A673 (cell line): ENCODE measurements at places on chromosomes 2 and 18.
A peak's percentile ranks its signal among the peaks of the same experiment; 100 is the strongest.

GRCh38 chr2:76427452-76427851 is 716.7 kb upstream of the GCFC2 start:
- DNase-seq: no peak

DNA sequence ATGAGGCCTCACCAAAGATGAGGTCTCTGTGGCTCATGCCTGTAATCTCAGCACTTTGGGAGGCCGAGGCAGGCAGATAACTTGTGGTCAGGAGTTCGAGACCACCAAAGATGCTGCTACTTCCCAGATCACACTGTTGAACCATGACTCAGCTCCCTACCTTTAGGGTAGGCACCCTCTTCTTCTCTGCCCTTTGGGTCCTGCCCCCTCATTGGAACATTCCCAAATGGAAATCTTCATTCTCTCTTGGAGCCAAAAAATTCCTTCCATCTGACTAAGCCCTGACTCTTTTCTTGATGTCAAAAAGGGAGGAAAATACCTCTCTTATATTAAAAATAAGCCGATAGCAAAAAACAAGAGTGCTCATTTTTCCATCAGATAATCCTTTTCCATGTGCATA is 183.5 kb downstream of the PAX3 start:
- DNase-seq: no peak

- no peak for DNase-seq
These were observed 130.2 kb upstream of the ACVR2A start for GRCh38 chr2:147714582-147714981.

DNA sequence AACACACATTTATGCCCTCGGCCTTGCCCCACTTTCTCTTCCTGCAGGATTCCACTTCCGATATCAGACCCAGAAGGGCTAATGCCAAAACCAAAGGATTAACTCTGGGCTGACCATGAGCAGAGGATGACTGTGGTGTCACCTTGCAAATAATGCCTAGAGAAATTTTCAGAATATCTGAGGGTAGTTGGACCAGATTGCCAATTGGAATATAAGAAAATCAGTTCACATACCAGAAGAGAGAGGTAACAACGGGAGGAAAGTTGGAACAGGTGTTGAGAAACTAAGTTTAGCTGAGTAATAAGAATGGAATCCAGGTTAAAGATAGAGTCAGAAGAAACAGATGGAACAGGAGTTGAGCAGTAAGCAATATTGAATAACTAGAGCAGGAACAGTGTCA is 232.7 kb upstream of the UBE2E3 start:
- no peak for DNase-seq

DNA sequence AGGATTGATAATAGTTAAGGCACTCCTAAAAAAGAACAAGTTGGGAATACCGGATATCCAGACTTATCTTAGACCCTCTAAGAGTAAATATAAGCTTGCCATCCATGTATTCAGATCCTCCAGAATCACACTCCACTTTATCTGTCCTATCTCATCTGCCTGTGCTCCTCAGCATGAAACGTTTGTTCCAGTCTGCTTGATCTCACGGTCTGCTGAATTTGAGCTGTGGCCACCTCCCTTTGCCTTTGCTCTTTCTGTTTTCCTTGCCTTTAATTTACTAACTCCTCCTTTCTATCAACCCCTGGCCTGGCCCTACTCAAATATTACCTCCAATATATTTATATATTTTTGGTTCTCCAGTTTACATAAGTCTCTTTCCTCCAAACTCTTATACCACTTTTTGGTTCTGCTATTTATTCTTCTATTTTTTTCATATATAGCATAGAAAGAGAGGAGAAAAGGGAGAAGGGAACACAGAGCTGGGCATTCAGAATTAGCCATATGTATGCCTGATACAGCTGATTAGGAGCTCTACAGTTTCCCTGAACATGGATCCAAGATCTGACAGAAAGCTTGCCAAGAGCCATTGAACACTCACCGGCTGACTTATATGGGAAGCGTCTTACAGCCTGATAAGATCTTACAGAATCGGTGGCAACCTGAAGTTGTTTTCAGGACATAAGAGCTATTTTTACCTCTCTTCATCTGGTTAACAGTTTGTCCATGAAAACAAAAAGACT is 21.8 kb upstream of the DNAJC27 start:
- no peak for DNase-seq

DNA sequence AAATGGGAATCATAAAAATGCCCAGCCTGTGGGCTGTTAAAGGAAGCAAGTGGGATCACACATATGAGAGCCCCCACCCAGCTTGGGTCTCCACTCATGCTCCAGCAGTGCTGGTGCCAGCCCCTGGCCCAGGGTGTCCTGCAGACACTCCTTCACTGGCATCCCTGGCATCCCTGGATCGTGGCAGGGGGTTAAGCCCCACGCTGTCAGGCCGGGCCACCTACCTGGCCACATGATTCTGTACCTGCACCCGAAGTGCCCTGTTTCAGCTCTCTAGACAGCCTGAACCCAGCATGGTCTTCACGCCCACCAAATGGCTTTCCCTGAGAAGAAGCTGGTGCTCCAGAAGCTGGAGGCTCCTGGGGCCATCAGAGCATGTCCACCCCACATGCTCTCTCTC is 137.4 kb downstream of the INHBB start:
- no peak for DNase-seq

GRCh38 chr2:112242384-112242783 is 12.5 kb downstream of the ZC3H8 start:
- DNase-seq: no peak

GRCh38 chr2:71974846-71975245 is 172.8 kb downstream of the CYP26B1 start:
- DNase-seq: no peak

DNA sequence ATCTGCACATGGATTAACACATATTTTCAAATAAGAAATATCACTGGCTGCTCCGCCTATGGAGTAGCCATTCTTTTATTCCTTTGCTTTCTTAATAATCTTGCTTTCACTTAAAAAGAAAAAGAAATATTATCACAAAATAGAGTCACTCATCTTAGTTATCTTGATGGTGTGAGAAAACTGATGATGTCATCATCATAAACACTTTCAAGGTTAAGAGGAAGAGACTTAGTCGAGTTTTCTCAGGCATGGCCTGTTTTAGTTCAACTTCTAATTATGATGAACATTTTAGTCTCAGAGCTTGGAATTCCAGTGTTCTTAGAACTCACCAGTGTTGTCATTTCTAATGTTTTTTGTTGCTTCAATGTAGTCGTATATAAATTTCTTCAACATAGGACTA is 506.1 kb downstream of the PTPRM start:
- DNase-seq: no peak

- no peak for DNase-seq
These were observed 170.8 kb downstream of the DDX1 start for GRCh38 chr2:15762449-15762848.

- DNase-seq: no peak
These were observed 9.2 kb upstream of the CYP26B1 start for GRCh38 chr2:72156872-72157271.

DNA sequence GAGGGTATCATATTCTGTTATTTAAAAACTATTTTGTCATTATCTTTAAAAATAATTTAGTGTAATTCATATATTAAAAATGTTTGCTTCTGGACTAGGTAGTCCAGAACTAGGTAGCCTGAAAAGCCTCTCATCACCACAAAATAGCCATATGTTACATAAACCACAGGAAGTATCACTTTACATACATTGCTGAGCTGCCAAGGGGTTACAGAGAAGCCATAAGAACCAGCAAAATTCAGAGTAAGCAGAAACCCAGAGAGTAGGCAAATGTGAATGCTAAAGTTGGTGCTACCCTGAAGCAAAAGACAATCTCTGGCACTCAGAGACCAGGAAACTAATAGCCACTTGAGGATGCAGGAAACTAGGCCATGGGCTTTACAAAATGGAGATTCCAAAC is 60.9 kb downstream of the LOXHD1 start:
- peak; percentile 62 for DNase-seq

DNA sequence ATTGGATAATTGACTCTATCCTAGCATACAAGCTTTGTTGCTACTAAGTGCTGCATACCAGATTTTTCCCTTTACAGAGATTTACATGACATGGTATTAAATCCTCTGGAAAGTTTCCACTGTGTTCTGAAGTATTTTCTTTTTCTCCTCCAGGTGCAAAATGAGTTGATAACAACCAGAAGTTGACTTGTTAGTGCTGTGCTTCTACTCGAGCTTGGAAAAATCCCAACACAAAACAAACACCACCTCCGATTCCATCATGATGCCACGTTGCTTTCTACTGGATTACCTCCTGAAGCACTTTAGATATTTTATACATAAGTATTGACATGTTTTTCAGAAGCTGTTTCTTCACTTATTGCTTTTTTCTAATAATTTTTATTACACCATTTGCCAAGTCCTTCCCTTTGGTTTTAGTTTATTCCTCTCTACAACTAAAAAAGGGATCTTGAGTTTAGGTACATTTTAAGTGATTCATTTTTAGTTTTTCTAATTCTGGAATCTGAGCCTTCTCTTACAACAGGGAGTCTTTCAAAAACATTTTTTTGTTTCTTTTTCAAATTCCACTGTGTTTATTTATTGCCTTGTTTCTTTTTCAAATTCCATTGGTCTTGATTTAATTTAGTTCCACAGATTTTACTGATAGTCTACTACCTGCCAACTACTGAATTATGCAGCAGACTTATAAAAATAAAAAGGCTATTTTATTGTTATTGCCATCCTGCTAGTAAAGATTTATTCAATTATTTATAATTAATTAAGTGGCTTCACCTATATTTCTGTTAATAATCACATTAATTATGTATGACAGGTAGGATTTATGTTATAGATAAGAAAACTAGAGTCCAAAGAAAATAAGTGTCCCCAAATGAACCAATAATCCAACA is 143.4 kb downstream of the PPP1R1C start:
- no peak for DNase-seq

DNA sequence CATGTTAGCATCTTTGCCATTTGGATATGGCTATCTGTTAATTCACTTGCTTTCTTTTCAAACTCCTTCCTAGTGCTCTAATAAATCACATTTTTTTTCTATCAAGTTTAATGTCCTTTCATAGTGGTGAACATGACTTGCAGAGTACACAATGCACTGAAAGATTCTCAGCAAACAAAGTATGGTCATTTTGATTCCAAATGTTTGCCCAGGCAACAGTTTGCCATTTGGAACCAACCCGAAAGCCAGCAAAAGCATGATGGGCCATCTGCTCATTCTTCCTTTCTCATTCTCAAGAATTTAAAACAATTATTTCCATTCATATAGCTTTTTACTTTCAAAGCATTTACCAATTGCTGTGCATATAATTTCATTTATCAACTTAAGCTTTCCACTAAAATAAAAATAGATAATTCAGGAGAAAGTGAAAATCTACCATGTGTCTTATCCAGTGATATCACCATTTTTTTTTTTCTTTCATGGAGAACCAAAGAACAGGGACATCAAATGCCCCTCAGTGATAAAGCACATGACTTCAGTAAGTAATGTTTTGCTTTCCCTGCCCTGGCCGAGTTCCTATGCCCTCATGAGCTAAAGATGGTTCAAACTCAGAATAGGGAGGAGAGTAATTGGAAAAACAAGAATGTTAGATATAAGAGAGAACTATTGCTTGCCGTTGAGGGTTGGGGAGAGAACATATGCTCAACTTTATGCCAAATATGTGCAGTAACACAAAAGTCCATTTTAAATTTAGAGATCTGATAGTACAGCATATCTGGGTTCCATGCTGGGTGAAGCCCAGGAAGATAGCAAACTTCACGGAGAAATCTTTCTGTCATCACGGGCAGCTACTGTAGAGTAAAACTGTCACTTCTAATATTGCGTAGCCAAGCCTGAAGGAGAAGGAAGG is 62.1 kb downstream of the HNMT start:
- DNase-seq: no peak

DNA sequence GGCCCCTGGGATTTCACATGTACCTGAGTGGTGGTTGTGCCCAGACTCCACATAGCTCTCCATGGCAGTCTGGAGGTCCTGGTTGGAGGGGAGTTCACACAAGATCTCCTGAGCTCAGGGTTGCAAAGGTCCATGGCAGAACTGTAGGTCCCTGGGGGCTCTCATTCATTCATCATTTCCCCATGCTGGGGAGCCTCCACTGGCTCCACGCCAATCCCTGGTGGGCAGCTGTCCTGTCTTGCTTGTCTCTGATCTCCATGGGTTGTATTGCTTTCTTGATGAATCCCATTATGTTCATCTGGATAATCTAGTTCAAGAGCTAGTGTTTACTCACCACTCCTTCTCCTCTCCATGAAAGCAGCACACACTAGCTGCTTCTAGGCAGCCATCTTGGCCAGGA is 42.4 kb downstream of the ZSWIM2 start:
- no peak for DNase-seq

DNA sequence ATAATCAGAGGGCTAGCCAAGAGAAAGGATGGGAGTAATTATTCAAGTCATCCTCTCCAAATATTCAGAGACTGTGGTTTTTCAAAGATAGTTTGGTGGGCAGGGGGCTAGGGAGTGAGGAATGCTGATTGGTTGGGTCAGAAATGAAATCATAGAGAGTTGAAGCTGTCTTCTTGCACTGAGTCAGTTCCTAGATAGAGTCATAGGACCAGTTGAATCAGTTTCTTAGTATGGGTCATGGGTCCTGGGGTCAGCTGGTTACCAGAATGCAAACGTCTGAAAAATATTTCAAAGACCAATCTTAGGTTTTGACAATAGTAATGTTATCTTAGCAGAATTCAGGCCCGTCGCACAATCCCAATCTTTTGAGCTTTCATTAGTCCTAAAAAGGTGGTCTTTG is 171.4 kb upstream of the SPATS2L start:
- no peak for DNase-seq

DNA sequence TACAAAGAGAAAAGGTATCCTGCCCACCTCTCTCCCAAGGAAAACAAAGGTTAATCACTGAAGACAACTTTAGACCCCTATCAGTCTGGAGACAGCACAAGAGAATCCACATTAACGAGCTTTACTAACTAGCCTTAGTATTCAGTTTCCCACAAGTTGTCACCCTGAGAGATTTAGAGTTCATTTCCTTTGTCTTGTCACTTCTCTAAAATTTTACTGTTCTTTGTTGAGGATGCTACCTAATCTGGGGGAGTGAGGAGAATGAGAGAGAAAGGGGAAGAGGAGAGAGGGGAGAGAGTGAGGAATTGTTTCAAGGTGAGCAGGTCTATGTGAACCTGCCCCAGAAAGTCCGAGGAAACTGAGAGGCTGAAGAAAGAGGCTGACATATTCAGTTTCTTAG is 28.4 kb downstream of the C2orf76 start:
- no peak for DNase-seq

GRCh38 chr2:99700482-99701398 is 210.9 kb upstream of the REV1 start:
- DNase-seq: no peak

DNA sequence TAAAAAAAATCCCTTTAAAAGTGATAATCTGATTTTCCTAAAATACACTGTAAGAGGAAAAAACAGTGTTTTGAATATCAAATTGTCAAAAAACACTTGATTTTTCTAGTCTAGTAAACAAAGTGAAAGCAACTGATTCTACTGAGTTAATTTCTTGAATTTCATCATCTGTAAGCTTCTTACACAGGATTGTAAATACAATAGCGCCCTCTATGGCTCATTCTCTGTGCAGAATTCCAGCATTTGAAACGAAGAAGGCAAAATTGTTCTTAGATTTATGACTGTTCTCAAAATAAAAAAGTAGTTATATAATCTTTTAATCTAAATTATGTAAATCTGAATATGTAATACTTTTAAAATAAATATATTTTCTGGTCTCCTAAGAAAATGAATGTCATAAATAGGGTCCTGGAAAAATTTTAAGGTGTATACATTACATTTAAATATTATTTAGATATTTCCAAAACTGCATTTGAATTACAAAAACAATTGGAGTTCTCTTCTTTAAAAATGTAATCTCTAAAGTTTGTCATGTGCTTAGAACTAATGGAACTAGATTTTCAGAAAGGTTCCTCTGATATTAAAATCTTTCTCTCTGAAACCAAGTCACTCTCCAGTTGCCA is 176.9 kb upstream of the MC4R start:
- DNase-seq: peak; percentile 75
